Activated CD4-positive, alpha-beta T cell treated with anti-CD3 and anti-CD28 coated beads, Interleukin-2, amount 10 ng/mL, durations not matched to agents 7 days and 5 days (primary cell): ENCODE measurements at places on chromosomes 2 and 18.

GRCh38 chr18:55672574-55673361 is 84.8 kb upstream of the TCF4 start:
- no peak for DNase-seq

DNA sequence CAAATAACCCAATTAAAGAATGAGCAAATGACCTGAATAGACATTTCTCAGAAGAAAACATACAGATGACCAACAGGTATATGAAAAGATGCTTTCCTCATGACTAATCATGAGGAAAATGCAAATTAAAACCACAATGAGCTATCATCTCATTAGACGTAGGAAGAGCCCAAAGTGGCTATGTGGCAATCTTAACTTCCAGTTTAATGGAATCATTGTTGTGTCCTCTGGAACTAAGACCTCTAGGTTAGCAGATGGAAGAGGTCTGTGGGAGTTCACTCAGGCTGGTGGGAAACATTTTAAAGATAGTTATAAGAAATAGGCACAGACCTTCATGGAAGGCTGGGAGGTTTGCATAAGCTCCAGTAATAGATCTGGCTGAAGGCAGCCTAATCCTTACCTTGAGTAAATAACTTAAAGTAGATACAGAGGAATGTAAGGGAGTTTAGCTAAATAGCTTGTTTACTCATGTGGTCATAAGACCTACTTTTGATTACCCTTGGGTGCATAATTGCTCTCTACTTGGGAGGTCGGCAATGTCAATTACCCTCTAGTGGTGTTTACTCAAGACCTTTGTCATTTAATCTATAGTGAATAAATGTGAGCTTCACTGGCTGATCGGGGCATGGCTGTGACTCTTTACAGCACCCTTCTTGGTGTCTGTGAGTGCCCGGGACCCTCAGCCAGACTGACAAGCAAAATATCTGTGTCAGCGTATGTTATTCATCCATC is 119.0 kb downstream of the GULP1 start:
- DNase-seq, result no peak

GRCh38 chr2:125698280-125698679 is 957.7 kb upstream of the GYPC start:
- no peak for DNase-seq

GRCh38 chr2:108417254-108417653 is 31.8 kb upstream of the GCC2 start:
- no peak for DNase-seq

DNA sequence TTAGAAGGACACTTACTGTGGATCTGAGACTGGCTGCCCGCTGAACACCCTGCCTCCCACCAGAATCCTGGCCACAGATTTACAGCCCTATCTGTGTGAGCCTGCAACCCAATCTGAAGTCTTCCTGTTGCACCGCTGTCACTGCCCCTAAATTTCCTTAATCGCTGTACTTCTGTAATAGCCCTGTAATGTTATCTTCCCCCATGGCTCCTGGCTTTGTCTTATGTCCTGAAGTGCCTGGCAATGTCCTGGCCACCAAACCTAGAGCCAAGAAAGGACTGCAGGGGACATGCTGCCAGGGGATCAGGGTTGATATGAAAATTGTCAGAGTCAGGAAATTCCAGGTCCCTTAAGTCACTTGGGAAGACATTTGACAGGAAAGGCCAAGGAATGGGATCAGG is 52.7 kb downstream of the FHOD3 start:
- no peak for DNase-seq

- no peak for DNase-seq
Measured at GRCh38 chr2:190782264-190782663, 98.4 kb upstream of the GLS start.

GRCh38 chr2:20141806-20142205 is 83.1 kb downstream of the SDC1 start:
- DNase-seq, result no peak

GRCh38 chr2:101644842-101645383 is 52.6 kb upstream of the MAP4K4 start:
- no peak for DNase-seq

DNA sequence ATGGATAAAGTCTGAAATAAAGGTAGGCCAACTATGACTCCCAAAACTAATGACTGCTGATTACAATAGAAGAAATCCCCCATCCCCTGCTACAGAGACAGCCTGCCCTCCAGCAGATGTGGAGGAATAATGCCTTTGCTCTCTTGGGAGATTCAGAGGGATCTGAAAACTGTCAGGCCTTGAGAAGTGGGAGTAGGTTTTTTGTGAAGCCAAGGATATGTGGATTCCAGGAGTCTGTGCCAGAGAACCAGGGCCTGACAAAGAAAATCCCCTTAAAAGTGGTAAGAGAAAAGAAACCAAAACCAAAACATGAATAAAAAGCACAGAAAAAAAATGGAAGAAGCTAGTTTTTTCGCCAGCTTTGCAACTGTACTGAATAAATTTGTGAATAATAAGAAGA is 397.6 kb downstream of the ZNF521 start:
- DNase-seq, result no peak

GRCh38 chr2:239978411-239978810 is 46.7 kb downstream of the NDUFA10 start:
- no peak for DNase-seq

DNA sequence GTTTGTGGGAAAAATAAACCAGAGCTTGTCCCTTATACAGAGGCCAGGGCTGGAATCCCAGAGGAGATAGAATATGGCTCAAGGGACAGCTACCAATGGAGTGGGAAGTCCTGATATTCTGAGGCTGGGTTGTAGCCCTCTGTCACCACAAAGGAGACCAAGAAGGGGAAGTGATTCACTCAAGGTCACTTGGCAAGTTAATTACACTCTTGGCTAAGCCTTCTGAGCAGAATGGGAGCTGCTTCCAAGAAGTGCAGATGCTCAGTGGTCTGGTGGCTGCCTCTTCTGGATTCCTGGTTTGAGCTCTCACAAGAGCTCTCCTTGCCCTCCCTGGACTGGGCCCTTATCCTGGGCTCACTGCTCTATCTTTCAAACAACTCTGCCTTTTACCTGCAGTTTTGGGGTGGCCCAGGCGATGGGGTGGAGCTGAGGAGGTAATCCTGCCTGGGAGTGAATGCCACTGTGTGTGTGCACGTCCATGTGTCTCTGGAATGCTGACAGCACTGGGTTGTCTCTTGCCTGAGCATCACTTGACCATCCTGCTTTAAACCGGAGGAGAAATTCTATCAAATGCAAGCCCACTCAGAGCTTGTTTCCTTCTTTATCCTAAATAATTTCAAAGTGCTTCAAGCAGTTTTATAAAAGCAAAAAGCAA is 168.2 kb downstream of the KCNS3 start:
- DNase-seq, result no peak

DNA sequence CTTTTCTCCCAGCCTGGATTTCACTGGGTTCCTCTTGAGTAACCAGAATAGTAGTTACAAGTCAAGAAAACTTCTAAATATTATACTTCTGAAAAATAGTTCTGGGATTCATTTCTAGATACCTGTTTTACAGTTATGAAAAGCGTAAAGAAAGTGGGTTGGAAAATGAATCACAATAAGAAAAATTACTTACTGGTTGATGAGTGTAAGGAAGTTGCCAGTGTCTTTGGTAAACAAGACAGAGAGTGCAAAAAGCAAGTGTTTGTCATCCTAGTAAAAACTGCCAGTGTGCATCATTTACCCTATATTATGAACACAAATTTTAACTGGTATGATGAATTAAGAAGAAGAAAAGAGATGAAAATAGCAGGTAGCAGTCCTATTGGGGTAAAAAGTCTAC is 88.9 kb downstream of the R3HDM1 start:
- DNase-seq, result no peak

GRCh38 chr2:28274911-28275685 is 117.6 kb upstream of the FOSL2 start:
- DNase-seq, result no peak

DNA sequence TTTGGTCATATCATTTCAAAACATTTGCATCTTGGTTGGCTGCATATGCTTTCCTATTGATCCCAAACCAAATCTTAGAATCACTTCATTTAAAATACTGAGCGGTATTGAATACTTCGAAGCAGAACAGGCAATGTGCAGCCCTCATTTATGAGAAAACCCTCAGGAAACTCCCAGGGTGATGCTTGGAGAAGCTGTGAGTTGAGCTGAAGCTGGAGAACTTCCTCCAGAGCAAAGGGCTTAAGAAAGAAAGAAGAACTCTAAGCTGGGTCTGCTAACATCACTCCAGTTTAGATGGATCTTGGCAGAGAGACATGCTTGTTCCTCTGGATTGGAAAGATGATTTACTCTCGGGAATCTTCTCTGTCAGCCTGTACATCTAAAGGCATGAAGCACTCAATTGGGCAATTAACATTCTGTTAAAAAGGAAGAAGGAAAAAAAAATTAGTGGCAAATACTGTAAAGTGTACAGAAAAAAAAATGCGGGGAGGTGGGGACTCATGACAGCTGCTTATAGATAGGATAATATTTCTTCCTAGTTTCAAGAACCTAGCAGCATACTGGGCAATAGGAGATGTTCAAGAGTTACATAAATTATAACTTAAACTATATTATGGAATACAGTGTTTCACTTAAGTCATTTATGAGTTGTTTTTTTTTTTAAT is 49.5 kb downstream of the ATIC start:
- DNase-seq, result no peak

DNA sequence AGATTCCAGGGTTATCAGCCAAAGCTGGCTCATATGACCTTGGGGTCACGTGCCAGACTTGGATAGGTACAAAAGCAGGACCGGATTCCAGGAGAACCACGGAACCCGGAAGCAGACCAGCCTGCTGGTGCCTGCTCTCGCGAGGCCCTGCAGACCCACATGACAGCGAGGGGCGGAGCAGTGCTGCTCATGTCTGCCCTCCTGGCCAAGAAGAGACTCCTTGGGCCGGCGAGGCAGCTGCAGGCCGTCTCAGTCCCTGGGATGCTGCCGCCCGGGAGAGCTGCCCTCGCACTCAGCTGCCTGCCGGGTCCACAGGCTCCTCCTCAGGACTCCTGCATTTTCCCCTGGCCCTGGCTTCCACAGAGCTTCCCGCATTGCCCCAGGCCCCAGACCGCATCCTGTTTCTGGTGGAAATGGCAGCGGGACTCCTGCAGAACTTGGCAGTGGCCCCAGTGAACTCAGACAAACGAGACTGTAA is 739.5 kb downstream of the SOCS6 start:
- no peak for DNase-seq

GRCh38 chr18:55738483-55739114 is 150.6 kb upstream of the TCF4 start:
- no peak for DNase-seq

DNA sequence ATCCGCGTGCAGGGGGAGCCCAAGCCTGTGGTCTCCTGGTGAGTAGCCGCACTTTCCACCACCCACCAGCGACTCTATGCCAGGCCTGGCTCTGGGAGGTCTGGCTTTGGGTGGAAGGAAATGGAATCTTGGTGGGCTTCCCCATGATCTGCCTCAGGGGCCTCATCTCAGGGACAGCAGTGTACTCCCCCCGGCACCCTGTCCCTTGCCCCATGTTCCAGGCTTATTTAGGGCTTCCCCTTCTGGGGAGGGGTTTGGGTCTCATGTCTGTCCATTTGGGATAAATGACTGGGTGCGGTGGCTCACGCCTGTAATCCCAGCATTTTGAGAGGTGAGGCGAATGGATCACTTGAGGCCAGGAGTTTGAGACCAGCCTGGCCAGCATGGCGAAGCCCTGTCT is 27.7 kb downstream of the SPEG start:
- no peak for DNase-seq

DNA sequence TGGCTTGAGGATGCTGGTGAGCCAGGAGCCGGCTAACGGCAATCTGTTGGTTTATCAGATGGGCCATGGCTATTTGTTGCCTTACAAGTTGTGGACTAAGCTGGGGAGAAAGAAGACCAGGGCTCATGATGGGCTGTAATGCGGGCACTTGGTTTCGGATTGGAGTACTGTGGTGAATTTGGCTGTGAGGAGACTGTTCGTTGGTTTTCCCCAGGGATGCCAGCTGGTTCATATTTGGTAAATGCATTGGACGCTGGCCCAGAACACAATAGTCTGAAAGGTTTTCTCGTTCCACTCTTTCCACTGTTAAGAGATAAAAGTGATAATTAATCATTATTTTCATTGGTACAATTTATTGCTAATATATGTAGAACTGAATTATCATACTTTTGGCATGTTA is 108.9 kb downstream of the SATB2 start:
- DNase-seq, result no peak

DNA sequence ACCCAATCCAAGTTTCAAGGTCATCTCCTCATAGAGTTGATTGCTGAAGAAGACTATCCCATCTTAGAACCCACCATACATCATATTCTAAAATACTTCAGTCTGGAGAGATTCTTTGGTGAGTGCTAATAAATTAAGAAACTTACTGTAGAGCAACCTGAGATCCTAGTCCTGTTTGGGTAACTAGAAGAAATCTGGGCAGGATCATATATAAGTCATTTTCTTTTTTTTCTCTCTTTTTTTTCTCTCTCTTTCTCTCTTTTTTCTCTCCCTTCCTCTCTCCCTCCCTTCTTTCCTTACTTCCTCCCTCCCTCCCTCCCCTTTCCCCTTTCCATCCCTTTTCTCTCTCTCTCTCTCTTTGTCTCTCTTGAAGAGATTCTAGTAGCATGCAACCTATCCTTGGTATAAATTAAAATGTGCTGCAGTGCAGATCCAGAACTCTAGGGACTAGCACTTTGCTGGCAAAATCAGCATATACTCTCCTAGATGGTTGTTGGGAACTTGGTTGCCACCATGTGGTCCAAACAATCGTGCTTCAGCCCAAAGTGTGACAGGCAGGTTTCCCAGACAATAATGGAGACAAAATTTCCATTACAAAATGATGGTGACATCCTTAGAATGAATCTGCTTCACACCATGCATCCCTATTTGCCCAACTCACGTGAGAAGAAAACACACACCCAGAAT is 399.4 kb upstream of the CELF4 start:
- no peak for DNase-seq

GRCh38 chr18:56042915-56043536 is 455.0 kb upstream of the TCF4 start:
- DNase-seq, result no peak

DNA sequence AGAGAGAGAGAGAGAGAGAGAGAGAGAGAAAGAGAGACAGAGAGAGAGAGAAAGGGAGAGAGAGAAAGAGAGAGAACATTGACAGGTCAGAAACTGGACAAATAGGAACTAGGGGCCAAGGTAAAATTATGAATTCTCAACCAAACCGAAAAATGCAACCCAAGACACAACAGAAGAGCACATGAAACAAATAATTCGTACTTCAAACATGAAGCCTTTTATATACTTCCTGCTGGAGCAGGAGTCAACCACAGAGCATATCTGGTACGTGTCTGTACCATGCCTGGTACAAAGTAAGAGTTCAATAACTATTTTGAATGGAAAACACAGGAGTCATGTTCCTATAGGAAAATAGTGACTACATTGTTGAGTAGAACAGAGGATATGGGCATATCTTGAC is 6.5 kb upstream of the VPS54 start:
- DNase-seq, result peak; percentile 26

DNA sequence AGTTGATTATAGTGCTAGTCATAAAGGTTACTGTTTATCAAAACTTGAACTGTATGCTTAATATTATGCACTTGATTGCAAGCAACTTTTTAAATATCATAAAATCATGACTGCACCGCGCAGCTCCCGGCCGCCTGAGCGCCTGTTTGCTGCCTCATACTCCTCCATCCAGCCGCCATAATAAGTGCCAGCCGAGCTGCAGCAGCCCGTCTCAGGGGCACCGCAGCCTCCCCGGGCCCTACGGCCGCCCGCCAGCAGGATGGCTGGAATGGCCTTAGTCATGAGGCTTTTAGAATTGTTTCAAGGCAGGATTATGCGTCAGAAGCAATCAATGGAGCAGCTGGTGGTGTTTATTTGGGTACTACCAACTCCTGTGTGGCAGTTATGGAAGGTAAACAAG is 337.2 kb downstream of the PAX3 start:
- no peak for DNase-seq
